Activated CD8-positive, alpha-beta memory T cell treated with anti-CD3 and anti-CD28 coated beads for 1 hour (primary cell): ENCODE measurements at places on chromosomes 1 and 21.

- DNase-seq = no peak
Measured at GRCh38 chr1:18951818-18952391, 4.6 kb downstream of the IFFO2 start.

- no peak for DNase-seq
Measured at GRCh38 chr1:233376382-233377110, 49.0 kb downstream of the MAP3K21 start.

DNA sequence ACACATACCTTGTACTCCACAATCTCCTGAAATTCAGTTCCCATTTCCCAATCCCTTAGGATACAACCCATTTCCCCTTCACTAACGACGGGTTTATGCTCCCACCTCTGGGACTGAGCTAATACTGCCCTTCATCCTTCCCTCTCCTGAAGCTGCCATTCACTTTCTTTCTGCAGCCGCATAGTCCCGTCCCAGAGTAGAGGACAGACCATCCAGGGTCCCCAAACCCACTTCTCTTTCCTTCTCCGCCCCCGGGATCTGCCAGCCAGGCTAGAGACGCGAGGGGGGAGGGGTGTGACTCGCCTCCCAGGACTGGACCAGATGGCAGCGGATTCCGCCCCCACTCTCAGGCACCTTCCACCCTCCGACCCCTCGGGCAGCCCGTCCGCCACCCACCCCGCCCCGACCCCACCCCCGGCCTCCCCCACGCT, 679 bp downstream of the ABL2 start:
- DNase-seq = no peak

- no peak for DNase-seq
Measured at GRCh38 chr1:9435153-9435636, 104.1 kb upstream of the SLC25A33 start.

- no peak for DNase-seq
Measured at GRCh38 chr1:183285256-183285655, 99.2 kb downstream of the LAMC2 start.

GRCh38 chr1:73066866-73067265, 784.5 kb upstream of the NEGR1 start:
- DNase-seq = no peak

DNA sequence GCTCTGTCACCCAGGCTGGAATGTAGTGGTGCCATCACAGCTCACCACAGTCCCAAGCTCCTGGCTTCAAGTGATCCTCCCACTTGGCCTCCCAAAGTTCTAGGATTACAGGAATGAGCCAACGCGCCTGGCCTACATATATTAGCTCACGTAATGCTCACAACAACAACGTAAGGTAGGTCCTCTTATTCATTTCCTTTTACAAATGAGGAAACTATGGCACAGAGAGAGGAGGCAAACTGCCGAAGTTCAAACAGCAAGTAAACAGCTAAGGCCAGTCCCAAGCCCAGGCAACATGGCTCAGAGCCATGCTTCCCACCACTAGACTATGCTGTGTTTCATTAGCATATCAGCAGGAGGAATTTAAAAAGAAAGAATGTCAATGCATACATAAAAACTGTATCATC, 284.4 kb downstream of the VAV3 start:
- no peak for DNase-seq
